NCI-H146 (cell line): ENCODE measurements at places on chromosomes 1 and 21.

GRCh38 chr21:29704719-29705118, 235.1 kb downstream of the GRIK1 start:
- no peak for DNase-seq

GRCh38 chr1:932776-933602, 9.3 kb downstream of the SAMD11 start:
- DNase-seq = no peak

DNA sequence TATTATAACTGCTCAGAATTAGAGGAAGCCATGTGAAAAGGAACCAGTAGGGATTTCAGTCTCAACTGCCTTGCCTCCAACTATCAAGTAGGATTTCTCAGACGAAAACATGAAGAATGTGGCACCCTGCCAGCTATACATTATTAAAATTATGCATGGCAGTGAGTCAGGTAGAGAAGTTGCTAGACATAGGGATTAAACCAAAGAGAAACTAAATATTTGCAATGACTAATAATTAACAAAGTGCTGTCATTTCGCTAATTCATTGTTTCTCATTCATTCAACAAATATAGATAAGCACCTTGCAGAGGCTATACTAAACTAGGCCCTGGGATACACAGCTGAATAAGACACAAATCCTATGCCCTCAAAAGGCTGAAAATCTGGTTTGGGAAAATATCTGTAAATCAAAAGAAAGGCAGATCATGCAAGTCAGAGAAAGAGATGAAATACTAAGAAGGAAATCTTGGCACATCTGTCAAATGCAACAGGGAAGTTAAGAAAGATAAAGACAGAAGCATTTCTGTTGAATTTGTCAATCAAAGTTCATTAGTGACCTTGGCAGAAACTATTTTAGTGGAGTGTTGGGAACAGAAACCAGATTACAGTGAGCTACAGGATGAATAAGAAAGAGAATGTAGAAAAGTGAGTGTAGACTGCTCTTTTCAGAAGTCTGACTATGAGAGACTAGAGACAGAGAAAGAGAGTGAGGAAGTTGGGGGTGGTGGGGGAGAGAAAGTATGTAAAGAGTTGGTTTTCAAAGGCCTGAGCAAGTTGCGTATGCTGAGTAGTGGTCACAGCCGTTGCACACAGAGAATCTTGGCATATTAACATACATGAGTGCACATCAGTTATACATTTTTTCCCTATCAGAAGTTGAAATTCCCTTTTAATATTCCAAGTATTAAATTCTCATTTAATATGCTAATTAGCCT, 14.7 kb upstream of the NBPF11 start:
- no peak for DNase-seq

GRCh38 chr1:164702216-164702615, 143.2 kb downstream of the PBX1 start:
- DNase-seq = no peak

DNA sequence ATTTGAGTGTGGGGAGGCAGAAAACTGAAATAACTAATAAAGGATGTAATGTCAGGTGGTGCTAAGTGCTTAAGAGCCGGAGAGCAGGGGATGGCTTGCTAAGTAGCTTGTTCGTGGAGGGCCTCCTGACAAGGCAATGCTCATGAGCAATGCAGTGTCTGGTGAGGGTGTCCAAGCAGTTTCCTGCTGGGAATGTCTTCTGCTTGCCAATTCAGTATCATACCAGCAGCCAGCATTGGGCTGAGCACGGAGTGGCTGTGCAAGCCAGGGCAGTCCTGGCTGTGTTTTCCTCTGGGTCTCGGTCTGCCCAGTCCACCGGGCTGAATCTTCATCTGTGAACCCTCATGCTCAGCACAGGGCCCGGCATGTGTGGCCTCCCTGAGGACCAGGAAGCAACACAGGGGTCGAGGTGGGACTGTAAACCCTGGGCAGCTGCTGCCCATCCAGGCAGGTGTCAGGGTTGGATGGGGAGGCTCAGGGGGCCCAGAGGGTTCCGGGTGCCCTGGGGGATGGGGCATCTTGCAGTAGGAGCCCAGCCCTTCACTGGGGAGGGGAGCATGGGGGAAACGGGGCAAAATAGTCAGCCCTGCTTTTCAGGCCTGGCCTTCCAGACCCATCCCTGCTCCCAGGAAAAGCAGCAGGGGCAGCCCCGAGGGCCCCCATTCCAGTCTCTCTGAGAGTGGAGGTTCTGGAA, 27.5 kb downstream of the EDN2 start:
- no peak for DNase-seq
